Small intestine (tissue), 16 donors: ENCODE measurements at places on chromosomes 12 and 14.

- peak; percentile 6 for DNase-seq
These were observed 153.6 kb upstream of the FKBP4 start for GRCh38 chr12:2641207-2641606.

DNA sequence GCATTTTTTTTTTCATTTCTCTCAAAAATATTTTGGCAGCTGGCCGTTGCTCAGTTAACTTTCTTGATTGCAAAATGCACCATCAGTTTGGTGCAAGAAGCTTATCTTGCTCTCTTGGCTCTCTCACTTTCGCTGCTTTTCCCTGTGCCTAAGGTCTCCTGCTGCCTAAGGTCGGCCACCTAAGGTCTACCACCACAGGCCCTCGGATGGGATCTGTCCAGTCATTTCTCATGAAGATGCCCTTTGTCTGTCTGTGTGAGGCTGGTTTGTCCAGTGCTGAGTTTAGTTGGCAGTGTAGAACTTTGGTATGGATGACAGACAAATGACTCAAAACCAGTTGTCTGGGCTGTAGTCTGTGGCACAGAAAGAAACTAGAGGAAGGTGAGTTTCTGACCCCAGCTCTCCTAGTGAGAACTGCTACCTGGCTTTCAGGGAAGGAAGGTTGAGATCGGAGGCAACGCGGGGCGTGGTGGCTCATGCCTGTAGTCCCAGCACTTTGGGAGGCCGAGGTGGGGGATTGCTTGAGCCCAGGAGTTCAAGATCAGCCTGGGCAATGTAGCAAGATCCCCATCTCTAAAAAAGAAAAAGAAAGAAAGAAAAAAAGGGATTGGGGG, 2.6 kb downstream of the MLXIP start:
- DNase-seq: no peak

DNA sequence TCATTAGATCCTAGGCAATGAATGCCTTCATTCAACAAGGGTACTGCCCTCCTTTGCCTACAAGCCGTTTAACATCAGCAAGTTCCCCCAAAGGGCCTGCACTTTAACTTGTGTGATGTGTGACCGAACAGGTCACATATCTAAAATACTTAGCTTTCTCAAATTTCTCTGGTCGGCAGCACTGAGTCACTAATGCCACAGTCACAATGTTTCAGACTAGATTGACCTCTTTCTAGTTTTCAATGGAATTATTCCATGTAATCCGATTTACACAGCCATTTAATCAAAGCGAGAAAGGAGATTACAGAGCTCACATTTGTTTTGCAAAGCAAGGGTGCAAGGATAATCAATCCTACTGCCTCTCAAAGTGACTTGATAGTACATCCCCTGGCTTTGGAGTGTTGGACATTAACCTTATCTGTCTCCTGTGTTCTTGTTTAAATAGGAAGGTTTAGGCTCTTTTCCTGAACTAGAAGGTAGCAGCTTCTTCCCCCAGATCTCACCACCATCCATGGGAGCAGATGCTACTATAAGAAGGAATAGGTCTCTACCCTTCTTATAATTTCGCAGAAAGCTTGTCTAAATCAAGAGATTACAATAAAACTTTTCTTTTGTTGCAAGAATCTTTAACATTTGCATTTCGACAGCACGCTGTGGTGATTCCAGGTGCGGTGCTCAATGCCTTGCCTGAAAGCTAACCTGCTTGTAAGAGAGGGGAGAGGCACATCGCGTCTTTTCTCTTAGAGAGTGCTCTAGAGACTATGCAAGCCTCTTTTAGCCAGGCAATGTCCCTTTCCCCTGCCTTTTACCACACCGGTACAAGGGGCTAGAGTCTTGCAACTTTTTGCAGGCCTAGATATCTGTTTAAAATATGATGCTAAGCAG, 1.8 kb downstream of the KITLG start:
- DNase-seq: peak; percentile 31

- DNase-seq: peak; percentile 32
These were observed 221.5 kb upstream of the NUDT4 start for GRCh38 chr12:93156086-93156716.

GRCh38 chr12:67630373-67631088, 18.0 kb upstream of the DYRK2 start:
- peak; percentile 67 for DNase-seq

DNA sequence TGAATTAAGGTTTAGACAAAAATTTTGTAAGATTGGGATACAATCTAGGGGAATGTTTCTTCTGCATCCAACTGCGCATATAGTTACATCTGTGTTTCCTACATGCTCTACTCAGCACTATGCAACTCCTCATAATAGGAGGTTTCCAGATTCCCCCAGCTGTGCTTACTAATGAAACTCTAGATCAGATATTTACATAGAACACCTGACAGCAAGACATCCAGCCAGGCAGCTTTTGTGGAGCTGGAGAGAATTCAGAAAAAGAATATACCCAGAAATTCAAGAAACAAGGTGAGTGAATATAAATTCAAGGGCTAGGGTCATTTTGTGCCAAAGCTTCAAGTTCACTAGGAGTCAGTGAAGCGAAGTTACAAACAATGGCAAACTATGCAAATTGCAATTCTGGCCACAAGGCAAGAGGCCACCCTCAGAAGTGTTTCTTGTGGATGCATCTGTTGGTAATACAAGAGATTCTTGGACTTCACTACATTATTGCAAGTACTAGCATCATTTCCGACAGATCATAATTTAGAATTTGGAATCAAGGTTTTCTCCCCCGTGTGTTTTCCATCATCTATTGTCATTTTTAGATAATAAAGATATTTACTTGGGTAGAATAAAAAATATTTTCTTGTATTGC, 341.2 kb upstream of the NAV3 start:
- DNase-seq: no peak

DNA sequence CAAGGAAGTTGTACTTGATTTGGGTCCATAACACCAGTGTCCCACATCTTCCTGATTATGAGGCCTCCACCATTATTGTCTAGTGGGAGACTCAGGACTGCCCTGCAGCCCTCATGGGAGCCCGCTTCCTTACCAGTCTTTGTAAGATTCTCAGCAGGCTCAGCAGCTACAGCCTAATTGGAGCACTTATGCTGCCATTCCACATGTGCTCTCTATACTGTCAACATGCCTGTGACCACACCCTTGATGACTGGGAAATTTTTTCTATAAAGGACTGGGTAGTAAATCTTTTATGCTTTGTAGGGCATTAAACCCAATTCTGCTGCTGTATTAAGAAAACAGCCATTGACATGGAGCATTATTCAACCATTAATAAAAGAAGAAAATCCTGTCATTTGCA, 145.5 kb upstream of the IGF1 start:
- DNase-seq: no peak

- DNase-seq: no peak
These were observed 1.9 kb downstream of the PRKD1 start for GRCh38 chr14:29925736-29926135.

- no peak for DNase-seq
These were observed 342 bp downstream of the DICER1 start for GRCh38 chr14:95157048-95157326.

- no peak for DNase-seq
These were observed 54.6 kb downstream of the PROX2 start for GRCh38 chr14:74821267-74821915.

- no peak for DNase-seq
These were observed 75.3 kb upstream of the SFSWAP start for GRCh38 chr12:131635491-131636122.

GRCh38 chr14:101877766-101878165, 86.6 kb upstream of the DYNC1H1 start:
- DNase-seq: no peak

DNA sequence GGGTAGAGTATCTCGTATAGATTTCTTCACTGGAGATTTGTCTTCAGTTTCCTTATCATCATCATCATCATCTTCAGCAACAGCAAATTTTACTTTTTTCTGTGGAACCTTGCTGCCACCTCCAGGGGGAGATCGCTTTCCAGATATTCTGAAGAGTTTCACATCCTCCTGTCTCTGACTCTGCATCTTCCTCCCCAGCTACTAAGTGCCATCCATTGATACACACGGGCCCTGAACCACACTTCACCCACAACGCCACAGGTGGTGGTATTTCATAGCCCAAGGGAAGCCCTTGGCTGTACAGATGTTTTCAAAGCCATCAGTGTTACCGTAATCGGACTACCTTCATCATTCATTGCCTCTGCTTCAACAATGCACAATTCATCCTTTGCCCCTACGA, 82.2 kb downstream of the PPP2R5C start:
- no peak for DNase-seq

- DNase-seq: no peak
These were observed 108.0 kb downstream of the AEBP2 start for GRCh38 chr12:19547271-19547671.

DNA sequence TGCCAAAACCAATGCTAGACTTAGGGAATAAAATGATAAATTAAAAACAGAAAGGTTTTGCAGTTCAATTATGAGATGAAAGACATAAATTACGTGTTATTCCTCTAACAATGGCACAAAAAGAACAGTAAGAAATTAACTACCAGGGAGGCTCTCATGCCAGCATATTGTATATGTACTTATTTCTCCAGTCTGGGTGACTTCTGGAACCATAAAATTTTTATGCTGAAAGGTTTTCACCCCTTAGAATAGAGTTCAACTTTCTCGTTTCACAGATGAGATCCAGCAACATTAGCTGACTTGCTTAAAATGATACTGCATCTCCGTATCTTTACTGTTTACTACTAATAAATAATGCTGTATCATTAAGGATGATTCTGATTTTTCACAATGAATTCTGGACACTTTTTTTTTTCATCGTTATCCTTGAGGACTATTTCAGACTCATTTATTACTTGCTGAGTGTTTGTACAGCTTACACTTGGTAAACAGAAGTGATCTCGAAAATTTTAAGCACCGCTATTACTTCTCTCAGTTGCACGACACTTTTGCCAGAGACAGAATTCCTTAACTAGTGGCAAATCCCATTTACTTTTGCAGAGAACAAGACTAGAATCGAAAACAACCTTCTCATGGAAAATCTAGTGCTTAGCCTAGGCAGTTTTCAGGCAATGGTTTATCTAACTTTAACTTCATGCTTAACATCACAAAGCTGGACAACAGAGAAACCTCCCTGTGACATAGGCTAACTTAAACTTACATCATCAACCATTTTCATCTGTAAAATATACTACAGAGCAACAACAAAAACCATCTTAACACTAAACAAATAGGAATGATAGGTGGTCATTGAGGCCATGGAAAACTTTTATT, 2.7 kb downstream of the RSRC2 start:
- DNase-seq: no peak

DNA sequence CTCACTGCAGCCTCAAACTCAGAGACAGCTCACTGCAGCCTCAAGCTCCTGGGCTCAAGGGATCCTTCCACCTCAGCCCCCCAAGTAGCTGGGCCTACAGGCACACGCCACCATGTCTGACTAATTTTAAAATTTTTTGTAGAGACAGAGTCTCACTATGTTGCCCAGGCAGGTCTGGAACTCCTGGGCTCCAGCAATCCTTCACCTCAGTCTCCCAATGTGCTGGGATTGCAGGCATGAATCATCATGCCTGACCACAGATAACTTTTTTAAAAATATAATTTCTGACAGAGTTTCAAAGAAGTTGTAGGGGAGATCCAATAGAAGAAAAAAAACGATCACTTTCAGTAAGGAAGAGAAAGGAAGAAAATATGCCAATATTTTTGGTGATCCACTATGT, 189.7 kb upstream of the CDKN3 start:
- DNase-seq: no peak

GRCh38 chr12:24795699-24796347, 153.1 kb downstream of the BCAT1 start:
- peak; percentile 55 for DNase-seq

GRCh38 chr14:35631071-35631805, 97.3 kb downstream of the INSM2 start:
- no peak for DNase-seq

GRCh38 chr12:80846952-80847351, 90.8 kb downstream of the LIN7A start:
- no peak for DNase-seq
